Left ventricle myocardium inferior (tissue), 1 donor: ENCODE measurements at places on chromosomes 3 and 15.

DNA sequence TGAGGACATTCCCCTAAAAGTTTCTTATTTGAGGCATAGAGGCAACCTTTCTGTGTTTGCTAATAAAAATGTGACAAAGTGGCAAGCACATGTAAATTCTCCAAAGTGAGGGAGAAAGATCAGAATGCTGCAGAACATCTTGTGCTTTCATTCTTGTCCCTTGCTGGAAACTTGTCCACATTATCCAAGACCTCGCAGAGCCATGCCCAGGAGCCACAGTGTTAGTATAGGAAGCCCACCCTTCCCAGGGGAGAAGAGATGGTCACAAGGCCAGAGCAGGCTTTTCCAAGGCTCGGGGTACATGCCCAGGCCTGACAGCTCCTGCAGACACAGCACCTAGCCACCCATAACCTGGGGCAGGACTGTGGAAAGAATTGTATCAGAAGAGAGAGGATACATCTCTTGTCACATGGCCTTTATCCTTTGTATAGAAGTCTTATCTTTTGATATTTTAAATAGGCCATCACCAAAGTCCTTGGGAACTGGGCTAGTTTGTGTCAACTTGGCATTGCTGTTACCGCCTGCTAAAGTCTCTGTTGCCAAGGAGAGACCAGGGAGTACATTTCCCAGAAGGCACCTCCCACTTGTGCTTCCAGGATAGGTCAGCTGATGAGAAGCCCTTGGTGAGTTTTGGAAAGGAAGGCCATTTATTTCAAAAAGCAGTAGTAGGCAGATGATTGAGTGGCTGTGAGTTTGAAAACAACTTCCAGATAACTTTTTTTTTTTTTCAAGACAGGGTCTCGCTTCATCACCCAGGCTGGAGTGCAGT lies 10.5 kb downstream of the DLEC1 start:
- no peak for DNase-seq

DNA sequence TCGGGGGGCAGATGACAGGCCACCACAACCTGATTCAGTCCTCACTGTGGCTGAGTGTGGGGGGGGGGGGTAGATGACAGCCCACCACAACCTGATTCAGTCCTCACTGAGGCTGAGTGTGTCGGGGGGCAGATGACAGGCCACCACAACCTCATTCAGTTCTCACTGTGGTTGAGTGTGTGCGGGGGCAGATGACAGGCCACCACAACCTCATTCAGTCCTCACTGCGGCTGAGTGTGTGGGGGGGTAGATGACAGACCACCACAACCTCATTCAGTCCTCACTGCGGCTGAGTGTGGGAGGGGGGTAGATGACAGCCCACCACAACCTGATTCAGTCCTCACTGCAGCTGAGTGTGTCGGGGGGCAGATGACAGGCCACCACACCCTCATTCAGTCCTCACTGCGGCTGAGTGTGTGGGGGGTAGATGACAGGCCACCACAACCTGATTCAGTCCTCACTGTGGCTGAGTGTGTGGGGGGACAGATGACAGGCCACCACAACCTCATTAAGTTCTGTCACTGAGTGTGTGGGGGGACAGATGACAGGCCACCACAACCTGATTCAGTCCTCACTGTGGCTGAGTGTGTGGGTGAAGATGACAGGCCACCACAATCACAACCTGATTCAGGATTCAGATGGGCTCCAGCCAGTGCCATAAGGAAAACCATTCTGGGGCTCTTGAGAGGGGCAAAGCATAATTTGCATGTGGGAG lies 16.9 kb downstream of the ZNF717 start:
- DNase-seq: no peak

DNA sequence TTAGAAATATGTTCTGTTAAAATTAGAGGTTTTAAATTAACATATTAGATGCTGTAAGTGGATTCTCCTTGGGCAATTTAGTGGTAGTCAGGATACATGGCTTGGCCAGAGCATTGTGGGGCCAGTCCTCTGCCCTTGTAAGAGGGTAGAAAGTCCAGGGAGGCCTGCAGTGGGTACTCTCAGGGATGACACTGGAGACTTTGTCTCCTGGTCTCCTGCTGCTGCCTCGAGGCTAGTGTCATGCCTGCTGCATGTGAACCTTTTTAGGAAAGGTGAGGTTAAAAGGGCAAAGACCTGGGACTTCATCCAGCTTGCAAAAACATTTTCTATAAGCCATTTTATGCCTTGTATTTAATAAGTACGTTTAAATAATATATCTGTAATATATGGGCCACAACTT lies 96.8 kb upstream of the PROK2 start:
- no peak for DNase-seq

GRCh38 chr3:73556520-73557372 lies 68.0 kb downstream of the PDZRN3 start:
- DNase-seq: peak; percentile 25

DNA sequence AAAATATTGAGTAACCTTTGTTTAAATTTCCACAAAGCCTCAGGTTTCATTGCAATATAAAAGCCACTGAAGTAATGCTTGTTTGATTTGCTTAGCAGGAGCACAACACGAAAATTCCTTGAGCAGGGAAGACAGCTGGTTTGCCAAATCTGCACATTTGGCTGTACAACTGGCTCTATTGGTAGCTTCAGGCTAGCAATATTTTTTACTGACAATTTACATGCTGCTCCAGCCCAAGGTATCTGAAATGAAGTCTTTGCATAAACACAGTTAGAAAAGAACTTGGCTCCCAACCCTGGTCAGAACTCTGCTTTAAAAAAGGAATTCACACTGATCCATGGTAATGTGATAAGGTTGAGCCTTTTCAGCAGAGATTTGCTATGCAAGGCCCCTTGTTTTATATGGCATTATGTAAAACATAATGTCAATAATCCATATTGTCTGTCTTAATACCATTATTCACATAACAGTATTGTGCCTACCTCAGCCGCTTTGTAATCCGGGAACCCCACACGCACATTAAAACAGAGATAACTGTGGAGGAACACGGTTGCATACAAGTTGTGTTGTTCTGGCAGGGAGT lies 55.7 kb upstream of the CHL1 start:
- DNase-seq: no peak

GRCh38 chr3:40623567-40623966 lies 98.8 kb downstream of the ZNF621 start:
- DNase-seq: no peak

- DNase-seq: no peak
Observed at GRCh38 chr15:34490417-34491193, 53.0 kb upstream of the GOLGA8A start.

- DNase-seq: no peak
Observed at GRCh38 chr3:13568515-13569028, 19.6 kb downstream of the FBLN2 start.

GRCh38 chr15:41804361-41804760 lies 23.5 kb upstream of the JMJD7 start:
- DNase-seq: no peak

- no peak for DNase-seq
Observed at GRCh38 chr15:96882121-96882772, 551.7 kb downstream of the NR2F2 start.

DNA sequence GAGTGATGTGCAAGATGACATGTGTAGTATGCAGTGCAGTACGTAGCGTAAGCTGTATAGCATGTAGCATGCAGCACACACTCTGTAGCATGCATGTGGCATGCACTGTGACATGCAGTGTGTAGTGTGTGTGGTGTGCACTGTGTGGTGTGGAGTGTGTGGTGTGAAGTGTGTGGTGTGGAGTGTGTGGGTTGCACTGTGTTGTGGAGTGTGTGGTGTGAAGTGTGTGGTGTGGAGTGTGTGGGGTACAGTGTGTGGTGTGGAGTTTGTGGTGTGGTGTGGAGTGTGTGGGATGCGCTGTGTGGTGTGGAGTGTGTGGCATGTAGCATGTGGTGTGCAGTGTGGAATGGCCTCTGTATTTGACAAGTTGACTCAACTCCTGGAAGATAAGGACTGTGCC lies 39.2 kb downstream of the ROPN1B start:
- no peak for DNase-seq

- DNase-seq: no peak
Observed at GRCh38 chr3:101809178-101810021, 30.4 kb downstream of the NXPE3 start.

DNA sequence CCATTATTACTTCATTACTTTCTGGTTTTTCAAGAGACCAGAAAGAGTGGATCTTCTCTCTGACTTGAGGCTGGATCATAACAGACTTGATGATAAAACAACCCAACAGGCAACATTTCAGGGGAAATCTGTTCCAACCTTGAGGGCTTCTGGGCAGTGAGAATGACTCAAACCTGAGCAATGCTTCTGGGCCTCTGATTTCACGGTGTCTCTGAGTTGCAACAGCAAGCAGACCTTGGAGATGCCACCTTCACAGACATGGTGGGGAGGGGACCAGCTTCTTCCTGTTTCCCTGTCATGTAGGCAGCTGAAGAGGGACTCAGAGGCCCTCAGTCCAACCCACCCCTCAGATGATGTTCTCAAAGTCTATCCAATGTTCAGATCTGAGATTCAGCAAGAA lies 104.0 kb downstream of the ABHD5 start:
- DNase-seq: no peak

GRCh38 chr15:74584779-74585178 lies 30.9 kb upstream of the CLK3 start:
- no peak for DNase-seq

DNA sequence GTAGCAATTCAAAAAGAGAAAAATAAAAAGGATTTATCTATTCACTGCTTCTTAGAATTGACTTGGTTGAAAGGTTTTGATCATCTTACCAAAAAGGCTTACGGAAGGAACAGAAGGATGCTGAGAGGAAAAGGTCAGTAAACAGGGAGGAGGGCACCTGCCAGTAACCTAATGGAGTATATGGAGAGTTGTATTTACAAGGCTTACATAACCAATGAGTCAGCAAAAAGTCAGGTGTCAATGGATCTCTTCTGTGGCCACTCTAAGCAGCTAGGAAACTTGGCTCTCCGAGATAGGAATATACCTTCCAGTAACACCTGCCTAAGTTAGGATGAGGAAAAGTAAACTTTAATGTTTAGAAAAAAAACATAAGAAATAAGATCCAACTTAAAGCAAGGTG lies 80.5 kb upstream of the PLXND1 start:
- DNase-seq: no peak

GRCh38 chr3:17195856-17196604 lies 311.3 kb downstream of the PLCL2 start:
- DNase-seq: no peak

GRCh38 chr15:51229907-51230330 lies 108.5 kb downstream of the CYP19A1 start:
- no peak for DNase-seq

DNA sequence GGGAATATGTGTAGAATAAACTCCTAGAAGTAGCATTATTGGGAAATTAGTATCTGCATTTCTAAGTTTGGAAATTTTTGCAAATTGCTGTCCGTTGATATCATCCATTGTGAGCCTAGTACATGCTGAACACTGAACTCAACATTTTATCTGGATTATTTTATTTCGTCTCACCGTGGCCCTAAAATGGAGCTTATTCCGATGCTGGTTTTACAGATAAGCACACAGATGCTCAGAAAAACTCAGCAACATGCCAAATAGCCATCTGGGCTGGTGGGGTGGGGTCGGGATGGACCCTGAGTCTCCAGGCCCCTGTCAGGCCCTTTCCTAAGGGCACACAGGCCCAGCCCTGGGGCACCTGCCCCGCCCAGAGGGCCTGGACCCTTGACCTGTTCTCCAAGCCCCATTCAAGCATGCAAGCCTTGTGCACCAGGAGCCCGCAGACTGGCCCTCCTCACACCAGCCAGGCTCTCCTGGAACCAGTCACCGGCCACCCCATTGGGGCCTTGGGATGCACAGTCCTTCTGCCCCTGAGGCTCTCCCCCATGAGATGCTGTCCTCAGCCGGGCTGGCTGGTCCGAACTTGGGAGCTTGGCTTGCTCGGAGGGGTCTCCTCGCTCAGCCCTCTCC lies 20.7 kb upstream of the KLF13 start:
- DNase-seq: no peak

DNA sequence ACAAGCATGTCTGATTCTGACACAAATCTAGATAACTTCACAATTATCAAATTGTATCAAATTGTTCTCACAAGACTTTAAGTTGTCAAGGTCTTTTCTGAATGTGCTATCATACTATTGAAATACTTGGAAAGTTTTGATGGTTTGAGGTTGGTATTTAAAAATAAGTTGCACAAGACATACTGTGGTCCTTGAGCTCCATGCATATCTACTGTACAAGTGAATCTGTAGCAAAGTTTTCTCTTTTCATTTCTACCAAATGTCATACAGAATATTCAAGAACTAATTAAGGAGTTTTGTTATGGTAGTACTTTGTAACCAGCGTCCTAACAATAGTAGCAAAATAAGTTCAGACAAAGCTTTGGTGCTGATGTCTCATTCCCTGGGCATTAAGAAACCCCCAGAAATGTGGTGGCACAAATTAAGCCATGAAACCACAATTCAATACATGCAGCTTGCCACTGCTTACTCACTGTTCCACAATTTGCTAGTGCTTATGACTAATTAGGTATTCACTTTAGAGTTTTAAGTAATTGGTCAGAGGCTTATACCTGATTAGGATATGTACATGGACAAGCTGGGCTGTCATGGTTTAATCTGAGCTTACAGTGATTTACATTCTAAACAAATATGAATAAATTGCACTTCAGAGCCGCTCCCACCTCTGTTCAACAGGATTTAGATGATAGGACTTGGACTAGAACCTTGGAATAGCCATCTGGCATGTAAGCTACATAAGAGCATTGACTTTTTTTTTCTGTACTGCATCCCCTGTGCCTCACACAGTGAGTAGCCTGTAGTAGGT lies 8.8 kb downstream of the TBC1D23 start:
- DNase-seq: no peak

DNA sequence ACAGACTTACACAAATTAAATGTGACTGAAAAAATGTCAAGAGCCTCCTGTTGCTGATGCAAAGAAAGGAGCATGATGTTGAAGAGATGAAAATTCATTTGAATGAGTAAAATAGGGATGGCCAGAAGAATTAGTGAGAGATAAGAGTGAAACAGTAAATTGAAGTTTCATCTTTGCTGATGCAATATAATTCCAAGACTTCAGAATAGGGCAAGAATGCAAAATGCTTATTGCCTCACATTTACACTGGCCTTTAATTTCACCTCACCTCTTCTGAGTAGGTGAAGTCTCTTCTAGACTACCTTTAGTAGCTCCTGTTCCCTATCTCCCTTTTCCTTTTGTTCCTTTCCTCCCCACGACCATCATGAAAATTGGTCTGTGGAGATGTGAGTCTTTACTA lies 15.3 kb upstream of the MAPK6 start:
- DNase-seq: no peak

DNA sequence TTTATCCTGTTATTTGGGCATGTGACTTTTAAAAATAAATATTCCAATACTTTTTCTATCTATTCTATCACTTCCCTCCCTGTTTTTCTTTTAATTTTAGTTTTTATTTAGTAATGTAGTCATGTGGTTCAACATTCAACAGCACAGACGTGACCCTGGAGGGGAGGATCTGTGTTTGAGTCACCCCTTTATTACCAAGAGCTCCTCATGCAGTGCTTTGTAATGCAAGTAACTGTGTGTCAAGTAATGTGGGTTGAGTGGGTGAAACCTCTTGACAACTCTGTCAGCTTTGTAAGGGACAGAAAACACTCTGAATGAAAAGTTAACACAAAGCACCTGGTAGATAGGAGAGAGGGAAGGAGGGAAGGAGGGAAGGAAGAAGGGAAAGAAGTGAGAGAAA lies 89.7 kb upstream of the FGF12 start:
- no peak for DNase-seq

GRCh38 chr3:184693011-184693975 lies 18.6 kb downstream of the MAGEF1 start:
- no peak for DNase-seq
